ENCODE measurements at places on chromosomes 11 and 22.

GRCh38 chr11:43941257-43941994 is 1.0 kb upstream of the C11orf96 start:
- DNase-seq = no peak

GRCh38 chr11:18936002-18936673 is 3.1 kb downstream of the MRGPRX1 start:
- no peak for DNase-seq

DNA sequence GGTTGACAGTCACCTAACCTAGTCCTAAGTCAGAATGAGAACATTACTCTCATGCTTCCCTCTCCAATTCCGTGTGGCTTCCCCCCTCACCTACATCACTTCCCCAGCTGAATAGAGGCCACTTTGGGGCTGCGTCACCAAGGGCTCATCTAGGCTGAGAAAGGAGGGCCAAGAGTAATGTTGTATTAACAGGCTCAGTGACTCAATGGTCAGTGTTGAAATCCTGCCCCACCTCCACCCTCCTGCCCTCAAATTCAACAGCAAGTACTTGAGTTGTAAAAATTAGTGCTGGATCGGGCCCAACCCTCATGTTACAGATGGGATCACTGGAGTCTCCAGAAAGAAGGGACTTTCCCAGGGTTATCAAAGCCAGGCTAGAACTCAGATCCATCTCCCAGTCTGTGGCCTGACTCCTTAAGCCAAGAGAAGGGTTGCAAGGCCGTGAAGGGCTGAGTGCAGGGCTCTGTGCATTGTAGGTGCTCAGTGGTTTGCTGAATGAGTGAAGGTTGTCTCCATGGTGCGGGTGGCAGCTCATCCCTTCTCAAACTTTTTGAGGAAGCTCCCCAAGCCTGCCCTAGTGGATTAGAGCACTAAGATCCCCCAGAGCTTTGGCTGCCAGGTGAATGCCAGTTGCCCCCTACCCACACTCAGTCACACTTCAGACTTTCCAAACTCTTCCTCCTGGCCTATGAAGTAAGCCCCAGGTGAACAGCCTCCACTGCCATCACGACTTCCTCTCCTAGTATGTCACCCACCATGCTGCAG is 3.2 kb downstream of the DGAT2 start:
- no peak for DNase-seq

GRCh38 chr11:27312110-27312509 is 50.9 kb downstream of the CCDC34 start:
- DNase-seq = no peak

DNA sequence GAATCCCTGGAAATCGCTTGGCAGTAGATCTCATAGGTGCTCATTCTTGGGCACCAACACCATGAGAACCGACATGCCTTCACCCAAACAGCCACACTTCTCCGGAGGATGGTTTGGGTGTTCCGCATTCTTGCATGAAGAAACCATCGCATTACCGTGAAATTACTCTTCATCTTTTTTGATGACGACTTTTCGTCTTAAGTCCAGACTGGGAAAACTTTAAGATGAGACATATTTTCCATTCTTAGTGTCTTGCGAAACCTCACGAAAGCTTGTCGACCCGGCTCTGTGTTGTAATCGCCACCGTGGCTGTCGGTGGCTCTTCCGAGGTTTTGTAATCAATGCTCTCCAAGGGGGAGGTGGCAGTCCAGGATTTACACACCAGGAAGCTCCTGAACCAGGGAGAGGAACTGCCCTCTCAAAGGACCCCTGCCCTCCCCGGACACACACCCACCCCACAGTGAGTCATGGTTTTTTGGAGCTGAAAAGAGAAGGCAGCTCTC is 1.7 kb downstream of the TOM1 start:
- peak; percentile 34 for DNase-seq

Data from activated CD4-positive, alpha-beta T cell treated with anti-CD3 and anti-CD28 coated beads, Interleukin-2, amount 50 U/mL, for 16 hours (primary cell).